Aortic smooth muscle cell (primary cell): ENCODE measurements at places on chromosomes 12 and 14. TPM values are rescaled to one million over a fixed set of nuclear protein-coding genes. Genes with fewer than 3 reads are reported as not detected.

Gene TESPA1
- total RNA-seq = not detected in 2 replicates

Gene CPNE6
- not detected in 2 replicates for total RNA-seq

Gene CLEC4A
- 0.13 and 0.31 TPM in 2 replicates for total RNA-seq

Gene C12orf50
- 0.13 TPM in 1 of 2 replicates, not detected in the other for total RNA-seq

Gene KRT6C
- not detected in 2 replicates for total RNA-seq

Gene SRRM4
- not detected in 2 replicates for total RNA-seq

Gene FRMD6
- 140 and 170 TPM in 2 replicates for total RNA-seq
